ENCODE measurements at places on chromosomes 6 and 20.

DNA sequence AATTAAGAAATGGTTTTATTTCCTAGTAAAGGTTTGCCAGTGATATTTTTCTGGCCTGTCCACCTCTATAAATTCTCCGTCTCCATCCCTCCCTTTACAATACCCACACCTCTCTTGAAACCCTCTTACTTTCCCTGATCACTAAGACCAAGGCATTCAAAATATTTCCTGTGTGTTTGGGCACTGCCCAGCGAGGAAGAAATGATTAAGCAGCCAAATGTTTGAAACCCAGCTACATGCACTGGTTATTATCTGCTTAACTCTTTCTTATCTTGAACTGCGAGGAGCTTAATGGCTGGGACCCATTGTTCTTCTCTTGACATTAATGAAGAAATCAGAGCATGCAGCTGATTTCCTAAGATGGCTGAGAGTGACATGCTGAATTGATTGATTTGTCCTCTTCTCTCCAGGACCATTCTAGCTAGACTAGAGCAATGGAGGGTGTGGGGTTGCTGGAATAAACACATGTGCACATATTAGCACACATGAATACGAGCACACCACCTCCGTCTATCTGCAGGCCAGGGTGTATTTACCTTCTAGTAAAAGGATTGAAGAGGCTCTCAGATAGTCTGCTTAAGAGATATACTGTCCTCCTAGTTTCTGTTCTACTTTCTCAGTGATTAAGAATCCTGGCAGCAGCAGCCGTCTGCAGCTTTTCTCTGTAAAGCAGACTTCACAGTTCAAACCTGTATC is 46.1 kb upstream of the PRDM1 start:
- DNase-seq, result no peak

- DNase-seq, result no peak
Observed at GRCh38 chr6:17729223-17730077, 22.7 kb upstream of the NUP153 start.

GRCh38 chr20:47276851-47277534 is 79.5 kb downstream of the ZMYND8 start:
- DNase-seq, result no peak

- DNase-seq, result no peak
Observed at GRCh38 chr6:127868338-127868737, 32.5 kb downstream of the THEMIS start.

GRCh38 chr20:753136-753535 is 15.2 kb downstream of the SLC52A3 start:
- no peak for DNase-seq

GRCh38 chr20:20785226-20785625 is 72.8 kb upstream of the RALGAPA2 start:
- no peak for DNase-seq

DNA sequence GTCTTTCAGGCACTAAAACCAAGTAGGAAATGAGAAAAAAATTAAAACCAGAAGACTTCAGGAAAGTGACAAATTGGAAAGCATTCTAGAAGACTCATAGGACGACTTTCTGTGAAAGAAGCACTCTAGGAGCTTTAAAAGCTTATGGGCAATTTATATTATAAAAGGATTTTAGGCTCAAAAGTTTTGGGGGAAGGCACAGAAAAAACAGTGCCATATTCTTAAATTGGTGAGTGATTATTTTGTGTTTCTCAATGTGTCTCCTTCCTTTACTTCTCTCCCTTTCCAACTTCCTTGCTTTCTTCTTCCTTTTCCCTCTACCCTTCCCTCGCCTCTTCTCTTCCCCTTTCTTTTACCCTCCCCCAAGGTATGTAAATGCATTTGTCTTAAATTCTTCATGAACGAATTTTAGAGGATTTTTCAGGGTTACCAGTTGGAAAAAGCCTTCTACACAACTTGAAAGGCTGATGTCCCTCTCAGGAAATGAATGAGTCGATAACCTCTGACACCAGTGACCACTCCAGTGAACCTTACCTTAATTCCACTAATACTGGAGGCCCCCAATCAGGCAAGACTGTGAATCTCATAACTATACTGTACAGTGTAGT is 2.6 kb upstream of the LIN28B start:
- peak; percentile 56 for DNase-seq

- DNase-seq, result no peak
Observed at GRCh38 chr6:359261-360035, 32.1 kb upstream of the IRF4 start.

- DNase-seq, result no peak
Observed at GRCh38 chr6:126535138-126535537, 195.2 kb downstream of the CENPW start.

DNA sequence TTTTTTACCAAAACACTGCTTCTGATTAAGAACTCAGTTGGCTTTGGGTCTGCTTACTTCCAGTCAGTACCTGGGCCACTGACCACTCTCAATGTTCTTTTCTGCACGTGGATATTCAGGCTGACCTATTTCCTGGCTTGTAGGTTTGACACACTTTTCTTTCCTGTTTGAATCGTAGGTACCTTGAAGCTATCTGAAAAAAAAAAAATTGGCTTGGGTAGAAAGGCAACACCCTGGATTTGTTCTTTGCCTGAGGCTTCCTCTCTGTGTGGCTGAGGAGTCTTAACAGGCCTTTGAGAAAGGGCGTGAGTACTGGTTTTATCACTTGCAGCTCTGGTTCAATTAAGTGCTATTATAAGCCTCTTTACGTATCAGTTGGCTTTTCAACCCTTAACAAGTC is 60.6 kb upstream of the IL20RA start:
- DNase-seq, result no peak

- DNase-seq, result peak; percentile 28
Observed at GRCh38 chr6:43267619-43268354, 24.5 kb downstream of the TTBK1 start.

- DNase-seq, result no peak
Observed at GRCh38 chr6:53300656-53301551, 47.8 kb downstream of the ELOVL5 start.

DNA sequence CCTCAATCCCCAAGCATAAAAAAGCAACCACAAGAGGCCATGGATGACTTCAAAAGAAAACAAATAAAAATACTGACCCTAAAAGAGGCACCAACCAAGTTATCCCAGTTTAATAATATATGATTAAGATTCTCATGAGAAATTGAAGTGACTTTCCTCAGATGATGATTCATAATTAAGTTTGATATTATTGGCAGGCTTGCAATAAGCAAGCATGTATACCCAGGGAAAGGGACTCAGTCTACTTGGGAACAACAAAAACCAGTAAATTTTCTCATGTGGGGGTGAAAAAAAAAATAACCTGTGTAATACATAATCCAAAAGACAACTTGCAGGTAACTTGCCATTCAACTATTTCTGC is 19.6 kb downstream of the JAG1 start:
- DNase-seq, result no peak

- peak; percentile 86 for DNase-seq
Observed at GRCh38 chr6:29447670-29448069, 8.6 kb downstream of the OR10C1 start.

- DNase-seq, result no peak
Observed at GRCh38 chr20:48313324-48313723, 514.5 kb downstream of the PREX1 start.

DNA sequence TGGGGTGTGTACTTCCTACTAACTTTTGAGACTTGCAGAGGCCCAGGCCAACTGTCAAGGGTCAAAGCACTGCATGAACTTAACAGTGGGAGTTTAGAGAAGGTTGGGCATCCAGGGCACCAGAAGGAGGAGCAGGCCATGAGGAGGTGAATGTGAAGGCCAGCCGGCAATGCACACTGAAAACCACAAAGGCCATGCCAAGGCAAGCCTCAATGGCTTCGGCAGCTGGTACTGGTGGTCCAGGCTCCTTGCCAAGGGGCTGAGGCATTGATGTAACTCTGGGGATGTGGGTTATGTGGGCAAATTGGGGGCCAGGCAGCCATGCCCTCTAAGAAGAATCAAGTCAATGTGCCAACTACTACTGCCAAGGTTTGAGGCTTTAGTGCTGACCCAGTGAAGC is 222.4 kb downstream of the UNC5CL start:
- no peak for DNase-seq

DNA sequence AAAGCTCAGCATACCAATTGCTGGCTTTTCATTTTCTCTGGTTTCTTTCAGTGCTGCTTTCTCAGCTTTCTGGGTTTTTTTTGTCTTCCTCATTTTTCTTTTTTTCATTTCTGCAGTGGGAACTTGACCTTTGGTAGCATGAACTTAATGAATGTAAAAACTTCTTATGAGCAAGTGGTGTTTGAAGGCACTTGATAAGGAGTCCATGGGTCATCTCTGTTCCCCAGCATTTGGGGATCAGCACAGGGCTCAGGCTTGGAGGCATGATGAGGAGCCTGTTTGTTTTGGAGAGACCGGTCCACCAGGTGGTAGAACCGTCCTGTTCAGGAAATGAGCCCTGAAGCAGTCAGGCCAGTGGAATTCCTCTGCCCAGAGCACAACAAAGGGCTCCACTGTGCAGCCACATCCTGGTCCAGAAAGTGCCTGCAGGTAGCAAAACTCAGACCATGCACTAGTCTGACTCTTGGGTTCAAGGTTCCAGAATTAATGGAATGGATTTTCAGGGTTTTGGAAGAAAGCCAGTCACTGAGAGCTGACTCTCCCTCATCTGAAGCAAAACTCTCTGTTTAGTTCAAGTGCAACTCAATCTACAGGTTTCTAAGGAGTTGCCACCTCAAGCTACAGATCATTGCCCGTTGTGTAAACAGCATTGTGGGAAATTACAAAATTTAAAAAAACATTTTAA is 52.3 kb upstream of the ADGRF1 start:
- peak; percentile 32 for DNase-seq

DNA sequence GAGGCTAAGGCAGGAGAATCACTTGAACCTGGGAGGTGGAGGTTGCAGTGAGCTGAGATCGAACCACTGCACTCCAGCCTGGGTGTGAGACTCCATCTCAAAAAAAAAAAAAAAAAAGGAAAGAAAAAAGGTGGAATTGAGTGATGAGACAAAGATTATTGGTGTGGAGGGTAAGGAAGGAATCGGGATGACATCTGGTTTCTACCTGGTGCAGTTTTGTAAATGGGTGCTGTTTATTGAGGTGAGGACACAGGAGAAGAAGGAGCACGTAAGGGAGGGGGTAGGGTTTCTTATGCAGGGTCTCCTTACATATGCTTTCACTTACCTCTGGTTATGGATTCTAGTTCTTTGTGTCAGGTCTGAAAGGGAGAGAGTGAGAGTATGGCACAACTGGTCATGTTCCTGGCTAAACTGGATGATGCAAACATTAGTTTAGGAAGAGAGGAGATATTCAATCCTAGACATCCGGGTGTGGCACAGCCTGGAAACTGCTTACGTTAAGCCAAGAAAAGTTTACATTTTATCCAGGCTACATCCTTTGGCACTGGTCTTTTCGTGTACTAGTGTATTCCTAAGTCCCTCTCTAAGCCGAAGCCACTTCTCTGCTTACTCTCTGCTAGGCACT is 5.4 kb downstream of the RALY start:
- no peak for DNase-seq

GRCh38 chr20:57260934-57261333 is 5.5 kb downstream of the BMP7 start:
- peak; percentile 60 for DNase-seq

DNA sequence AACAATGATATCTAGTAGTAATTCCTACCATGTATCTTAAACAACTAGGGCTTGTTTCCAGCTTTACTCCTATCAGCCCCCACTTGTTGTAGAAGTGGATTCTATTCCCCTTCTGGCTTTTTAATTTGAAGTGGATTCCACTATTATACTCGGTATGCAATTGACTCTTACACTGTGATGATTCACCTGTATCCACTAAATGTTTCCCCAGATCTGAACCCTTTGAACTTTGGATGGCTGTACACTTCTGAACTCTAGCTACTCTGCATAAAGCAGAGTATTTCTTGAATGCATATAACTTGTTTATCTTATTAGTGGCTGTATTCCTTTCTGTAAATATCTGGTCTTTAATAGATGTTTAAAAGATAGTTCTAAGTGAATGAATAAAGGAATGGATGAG is 538.4 kb upstream of the NRSN1 start:
- no peak for DNase-seq

- DNase-seq, result peak; percentile 83
Observed at GRCh38 chr6:72218125-72218524, 331.8 kb downstream of the RIMS1 start.

GRCh38 chr20:53494753-53495152 is 98.9 kb downstream of the ZNF217 start:
- DNase-seq, result no peak

DNA sequence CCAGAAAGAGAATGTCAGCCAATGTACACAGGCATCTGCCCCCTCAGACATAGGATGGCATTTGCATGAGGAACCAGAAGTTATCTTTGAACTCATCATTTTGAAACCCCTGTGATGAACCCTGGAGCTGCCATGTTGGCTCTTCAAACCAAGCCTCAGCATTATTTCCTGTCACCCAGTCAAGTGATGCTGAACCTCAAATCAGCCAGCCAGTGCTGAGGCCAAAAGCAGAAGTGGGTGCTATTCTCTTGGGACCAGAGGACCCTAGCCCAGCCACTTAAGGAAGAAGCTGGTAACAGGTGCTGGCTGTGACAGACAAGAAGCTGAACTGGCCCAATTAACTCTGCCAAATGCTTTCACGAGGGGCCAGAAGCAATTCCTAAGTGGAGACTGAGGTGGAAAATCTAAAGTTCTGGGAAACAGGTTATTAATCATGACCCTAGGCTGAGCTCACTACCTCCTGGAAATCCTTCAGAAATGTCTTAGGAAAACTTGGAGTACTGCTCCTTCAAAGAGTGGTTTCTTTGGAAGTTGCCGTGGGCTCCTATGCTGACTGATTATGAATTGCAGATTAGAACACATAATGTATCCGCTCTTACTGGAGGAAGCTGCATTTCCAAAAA is 4.0 kb downstream of the PKIG start:
- DNase-seq, result no peak

DNA sequence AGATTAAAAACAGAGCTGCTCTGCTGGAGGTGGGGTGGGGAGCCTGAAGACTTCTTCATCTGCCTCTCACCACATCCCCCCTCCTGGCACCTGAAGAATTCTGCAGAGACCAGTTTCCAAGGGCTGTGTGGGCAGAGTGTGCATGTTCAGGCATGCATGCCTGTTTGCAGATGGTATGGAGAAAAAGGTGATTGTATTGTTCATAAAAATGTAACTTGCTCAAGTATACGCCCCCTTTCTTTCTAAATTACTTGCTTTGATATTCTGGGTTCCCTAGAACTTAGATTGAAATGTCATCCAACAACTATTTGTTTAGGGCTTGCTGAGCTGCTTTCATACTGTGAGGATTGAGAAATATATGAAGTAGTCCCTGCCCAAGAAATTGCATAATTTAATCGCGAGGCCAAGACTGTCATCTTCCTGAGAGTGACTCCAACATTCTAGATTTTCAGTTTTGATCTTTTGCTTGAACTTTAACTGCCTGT is 83.6 kb downstream of the LCA5 start:
- DNase-seq, result no peak

DNA sequence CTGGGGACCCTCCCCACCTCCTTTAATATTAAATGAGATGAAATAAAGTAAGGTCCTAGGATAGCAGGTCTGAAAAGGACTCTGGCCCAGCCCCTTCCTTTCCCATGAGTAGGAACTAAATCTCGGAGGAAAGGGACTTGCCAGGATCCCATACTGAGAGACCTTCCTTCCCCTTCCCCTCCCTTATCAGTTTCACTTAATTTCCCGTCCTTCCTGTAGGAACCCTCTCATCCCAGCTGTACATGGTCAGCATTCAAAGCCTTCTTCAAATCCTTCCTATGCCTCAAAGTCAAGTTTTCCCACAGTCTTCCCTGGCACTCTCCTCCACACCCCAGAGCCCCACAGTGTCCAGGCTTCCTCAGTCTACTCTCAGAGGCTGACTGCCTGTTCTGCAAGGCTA is 71.3 kb upstream of the MYL9 start:
- DNase-seq, result no peak

GRCh38 chr20:62446888-62447869 is 19.8 kb upstream of the RBBP8NL start:
- DNase-seq, result no peak

GRCh38 chr20:24109537-24109936 is 121.0 kb upstream of the GGTLC1 start:
- DNase-seq, result no peak
